Activated CD4-positive, alpha-beta T cell treated with anti-CD3 and anti-CD28 coated beads, Interleukin-2, amount 10 ng/mL, durations not matched to agents 24 days and 14 days (primary cell): ENCODE measurements at places on chromosomes 6 and 20.

GRCh38 chr6:92979281-92979680 lies 440.1 kb downstream of the EPHA7 start:
- DNase-seq = no peak

DNA sequence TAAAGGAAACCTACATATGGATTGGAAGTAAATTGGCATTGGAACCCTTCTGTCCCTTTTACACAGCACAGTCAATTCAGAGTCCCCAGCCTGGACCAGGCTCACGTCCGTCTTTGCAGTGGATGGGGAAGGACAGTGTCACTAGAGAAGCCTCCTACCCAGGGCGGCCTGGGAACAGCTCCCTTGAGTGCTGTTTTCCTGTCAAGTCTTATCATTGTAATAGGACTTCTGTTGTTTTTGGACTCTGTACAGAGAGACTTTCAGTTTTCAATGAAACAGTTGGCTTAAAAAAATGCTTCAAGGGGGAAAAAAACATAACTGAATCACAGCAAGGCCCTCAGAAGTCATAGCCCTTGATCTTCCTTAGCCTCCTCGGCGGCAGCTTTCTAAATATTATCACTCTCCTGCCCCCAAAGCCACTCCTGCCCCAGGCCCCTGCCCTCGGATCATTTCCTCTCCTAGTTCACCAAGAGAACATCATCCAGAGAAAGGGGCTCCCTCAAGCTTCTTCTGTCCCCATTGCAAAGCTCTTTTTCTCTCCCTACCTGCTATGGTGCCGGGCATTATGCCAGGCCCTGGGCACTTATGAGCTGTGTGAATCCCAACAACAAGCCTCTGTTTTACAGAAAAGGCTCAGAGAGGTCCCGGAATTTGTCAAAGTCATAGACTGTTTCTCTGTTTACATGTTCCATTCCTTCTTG lies 37.8 kb upstream of the CNKSR3 start:
- DNase-seq = no peak

DNA sequence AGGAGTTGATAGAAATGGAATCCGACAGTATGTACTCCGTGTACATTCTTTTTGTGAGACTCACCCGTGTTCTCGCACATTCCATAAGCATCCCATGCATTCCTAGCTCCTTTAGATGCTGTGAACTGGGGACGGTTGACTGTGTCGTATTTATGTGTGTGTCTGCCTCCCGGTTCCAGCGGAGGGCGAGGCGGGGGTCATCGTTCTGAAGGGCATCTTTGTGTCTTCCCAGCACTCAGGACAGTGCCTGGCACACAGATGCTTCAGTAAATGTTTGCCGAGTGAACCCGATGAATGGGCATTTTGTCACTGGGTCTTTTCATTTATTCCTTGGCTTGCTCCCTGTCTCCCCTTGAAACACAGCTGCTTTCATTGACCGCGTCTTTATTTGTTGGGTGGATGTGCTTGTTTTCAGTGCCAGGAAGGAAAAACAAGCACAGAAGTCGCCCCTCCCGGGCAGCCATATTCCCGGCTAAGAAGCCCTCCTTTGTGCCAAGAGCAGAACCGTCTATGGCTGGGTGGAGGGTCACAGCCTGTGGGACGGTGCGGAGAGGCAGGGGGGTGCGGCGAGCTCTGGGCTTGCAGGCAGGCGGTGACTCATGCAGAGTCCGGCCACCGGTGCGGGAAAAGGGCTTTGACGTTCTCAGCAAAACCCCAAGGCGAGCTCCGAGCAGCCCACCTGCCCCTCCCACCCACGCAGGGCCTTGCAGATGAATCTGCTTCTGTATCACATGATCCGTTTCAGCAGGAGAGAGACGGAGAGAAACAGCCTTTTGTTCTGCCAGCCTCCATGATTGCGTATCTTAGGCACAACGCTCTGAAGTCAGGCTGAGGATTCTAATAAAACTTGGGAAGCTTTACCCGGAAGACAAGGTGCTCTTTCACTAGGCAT lies 11.2 kb upstream of the PSMG4 start:
- no peak for DNase-seq

- no peak for DNase-seq
Observed at GRCh38 chr6:81547149-81547548, 205.3 kb downstream of the TENT5A start.

DNA sequence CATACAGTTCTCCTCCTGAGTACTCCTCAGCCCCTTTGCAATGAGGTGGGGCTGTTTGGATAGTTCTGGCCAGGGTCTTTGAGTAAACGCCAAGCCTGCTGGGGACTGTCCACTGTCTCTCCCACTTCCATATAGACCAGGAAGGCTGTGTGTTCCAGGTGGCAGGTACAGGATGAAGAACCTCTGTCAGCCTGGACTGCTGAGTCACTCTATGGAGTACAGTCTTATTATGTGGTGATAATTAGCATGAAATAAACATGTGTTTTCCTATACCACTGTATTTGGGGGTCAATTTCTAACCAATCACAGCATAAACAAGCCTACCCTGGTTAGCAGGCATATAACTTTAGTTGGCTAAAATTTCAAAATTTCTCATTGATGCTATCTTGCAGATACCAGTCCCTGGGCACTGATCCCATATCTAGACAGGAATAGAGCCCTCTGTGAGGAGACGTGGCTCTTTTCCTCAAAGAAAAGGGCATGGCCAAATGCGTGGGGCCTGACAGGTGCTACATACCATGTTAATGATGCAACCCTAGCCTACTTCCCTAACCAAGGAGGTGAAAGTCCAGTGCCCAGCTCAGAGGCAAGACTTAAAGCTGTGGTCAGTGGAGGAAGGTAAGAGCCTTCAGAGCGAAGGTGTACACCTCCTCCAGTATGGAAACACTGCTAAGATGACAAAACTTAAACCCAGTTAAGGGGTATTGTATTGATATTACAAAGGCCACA lies 4.5 kb upstream of the ALDH8A1 start:
- no peak for DNase-seq

DNA sequence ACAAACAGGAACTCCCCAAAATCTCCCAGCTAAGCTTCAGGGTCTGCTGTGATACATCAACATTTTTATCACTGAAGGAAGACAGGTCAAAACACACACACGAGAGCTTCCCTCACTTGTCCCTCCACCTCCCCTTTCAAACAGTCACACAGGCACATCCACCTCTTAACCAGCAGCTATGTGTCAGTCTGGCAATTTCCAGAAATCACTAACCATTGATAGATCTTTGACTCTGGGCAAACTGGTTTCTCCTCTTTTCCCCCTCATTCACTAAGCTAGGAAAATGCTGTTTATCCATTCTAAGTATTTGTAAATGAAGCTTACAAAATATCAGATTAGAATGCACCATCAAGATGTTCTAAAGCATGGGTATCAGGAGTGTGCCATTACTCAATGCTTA lies 87.8 kb downstream of the DCDC2 start:
- DNase-seq = no peak

- DNase-seq = peak; percentile 59
Observed at GRCh38 chr6:159976686-159977254, 7.9 kb downstream of the IGF2R start.

- no peak for DNase-seq
Observed at GRCh38 chr20:7147220-7147601, 379.7 kb downstream of the BMP2 start.

- DNase-seq = no peak
Observed at GRCh38 chr6:5028921-5029320, 25.1 kb upstream of the RPP40 start.

DNA sequence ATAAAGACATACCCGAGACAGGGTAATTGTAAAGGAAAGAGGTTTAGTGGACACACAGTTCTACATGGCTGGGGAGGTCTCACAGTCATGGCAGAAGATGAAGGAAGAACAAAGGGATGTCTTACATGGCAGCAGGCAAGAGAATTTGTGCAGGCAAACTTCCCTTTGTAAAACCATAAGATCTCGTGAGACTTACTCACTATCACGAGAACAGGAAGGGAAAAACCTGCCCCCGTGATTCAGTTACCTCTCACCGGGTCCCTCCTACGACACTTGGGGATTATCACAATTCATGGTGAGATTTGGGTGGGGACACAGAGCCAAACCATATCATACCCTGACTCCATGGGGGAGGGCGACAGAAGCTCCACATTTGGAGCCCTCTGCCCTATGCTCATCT lies 7.4 kb upstream of the VAPB start:
- DNase-seq = no peak

DNA sequence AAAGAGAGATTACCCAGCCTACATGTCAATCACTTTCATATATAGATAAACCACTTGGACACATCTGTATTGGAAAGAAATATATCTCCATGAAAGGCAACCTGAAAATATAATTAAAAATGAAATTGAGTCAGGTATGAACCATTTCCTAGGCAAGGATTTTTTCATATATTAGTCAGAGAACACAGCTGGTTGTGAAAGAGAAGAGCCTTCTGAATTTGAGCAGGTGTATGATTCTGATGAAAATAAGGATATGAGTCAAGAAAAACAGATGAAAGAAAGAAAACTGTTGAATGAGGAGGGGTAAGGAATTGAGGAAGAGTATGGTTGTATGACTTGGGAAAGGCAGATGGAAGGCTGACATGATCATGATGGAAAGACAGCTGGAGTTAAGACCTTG lies 441.1 kb downstream of the HAO1 start:
- DNase-seq = no peak

DNA sequence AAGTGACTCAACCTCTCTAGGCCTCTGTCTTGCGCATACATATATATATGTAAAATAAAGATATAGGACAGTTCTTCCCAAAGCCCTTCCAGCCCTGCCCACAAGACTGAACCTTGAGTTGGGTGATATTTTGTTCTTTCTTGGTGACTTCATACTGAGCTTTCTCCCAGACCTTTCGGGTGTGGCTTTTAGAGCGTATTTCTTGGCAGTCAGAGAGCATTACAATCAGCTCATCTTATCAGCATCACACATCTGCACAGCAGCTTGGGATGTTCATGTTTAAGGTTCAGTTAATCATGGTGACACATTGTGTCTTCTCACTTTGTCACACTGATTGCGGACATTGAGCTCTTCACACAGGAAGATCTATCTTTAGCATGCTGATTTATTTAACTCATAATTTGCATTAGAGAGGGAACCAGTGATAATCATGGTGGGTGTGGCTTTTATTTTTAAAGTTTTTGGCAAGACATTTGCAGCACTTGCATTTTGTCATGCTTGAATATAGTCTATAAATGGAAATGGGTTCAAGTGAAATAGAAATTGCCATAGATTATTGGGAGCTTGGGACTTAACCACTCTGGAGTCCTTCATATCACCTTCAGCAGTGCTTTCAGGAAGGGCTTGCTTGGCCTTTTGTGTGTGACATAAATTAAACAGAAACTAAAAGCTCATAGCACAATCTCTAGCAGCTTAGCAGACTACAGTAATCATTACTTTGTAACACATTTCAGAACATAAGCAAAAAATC lies 8.3 kb downstream of the KIF3B start:
- peak; percentile 81 for DNase-seq

DNA sequence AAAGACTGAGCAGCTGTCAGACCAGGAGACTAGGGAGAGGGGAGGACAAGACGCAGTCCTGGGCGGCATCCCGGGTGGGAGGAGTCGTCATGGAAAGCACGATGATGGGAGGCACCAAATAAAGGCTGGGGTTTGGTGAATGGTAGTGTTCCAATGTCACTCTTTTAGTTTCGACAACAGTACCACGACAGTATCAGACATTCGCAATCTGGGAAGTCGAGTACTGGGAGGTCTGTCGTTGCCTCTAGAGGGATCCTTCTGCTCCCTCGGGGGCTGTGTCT lies 32.1 kb downstream of the PSMG4 start:
- DNase-seq = no peak

DNA sequence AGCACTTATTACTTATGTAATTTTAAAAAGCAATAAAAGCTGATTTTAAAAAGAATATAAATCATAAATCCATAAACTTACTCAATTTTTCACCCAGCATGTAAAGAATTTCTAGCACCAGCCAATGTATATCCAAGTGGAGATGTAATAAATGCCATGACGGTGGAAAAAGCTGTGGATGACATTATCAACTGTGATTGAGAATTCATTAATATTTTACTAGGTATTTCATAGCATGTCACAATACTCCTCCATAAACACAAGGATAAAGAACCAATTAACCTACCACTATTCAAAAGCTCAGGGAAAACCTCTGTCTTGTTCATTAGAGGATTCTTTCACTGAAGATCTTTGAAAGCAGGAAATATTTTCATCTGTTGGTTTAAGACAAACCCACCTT lies 13.2 kb downstream of the MMS22L start:
- DNase-seq = no peak
